Muscle of back (tissue), 13 donors: ENCODE measurements at places on chromosomes 3 and 15.
A peak's percentile ranks its signal among the peaks of the same experiment; 100 is the strongest.

DNA sequence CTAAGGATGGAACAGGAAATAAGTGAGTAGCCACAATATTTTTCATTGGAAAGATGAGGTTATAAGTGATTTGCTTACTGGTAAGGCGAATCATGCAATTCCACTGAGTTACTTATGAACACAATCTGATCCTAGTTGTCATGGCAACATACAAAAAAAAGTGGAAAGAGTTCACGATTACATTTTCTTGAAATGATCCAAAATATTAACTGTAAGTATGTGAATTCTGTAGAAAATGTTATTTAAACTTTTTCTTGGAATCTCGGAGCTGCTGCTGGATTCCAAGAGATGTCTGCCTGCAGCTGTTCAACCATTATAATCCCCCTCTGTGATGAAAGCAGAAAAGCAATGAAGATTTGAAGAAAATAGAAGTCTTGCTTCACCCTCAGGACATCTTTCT, 120.5 kb downstream of the KBTBD8 start:
- peak; percentile 61 for DNase-seq

- DNase-seq, result no peak
Measured at GRCh38 chr3:14676881-14677280, 1.9 kb downstream of the C3orf20 start.

DNA sequence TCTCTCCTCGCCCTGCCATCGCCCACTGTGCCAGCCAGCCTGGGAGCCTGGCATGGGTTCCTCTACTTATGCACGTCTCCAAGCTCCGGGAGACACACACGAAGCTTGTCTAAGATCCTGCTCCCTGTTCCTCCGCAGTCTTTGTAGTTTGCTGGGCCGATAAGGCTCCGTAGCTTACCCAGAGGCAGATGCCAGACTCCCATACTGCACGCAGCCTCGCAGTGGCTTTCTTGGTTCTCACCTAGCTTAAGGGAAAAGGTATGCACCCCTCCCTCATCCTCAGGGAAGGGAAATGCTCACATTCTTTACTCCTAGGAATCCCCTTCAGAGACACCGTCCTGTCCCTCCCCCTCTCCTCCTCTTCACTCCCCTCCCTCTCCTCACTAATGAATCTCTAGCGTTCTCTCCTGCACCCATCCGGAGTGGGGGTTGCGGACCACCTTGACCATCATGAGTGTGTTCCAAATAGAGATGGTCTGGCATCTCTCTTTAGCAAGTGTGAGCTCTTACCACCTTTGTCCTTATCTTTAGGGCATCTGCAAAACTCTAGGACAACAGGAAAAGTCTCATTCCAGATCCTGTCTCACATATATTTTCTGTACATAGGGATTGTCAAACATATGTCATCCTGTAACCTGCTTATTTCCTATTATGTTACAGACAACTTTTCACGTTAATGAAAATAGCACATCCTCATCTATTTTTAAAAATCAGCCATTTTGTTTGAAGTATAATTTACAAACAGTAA, 56.5 kb downstream of the TMEM266 start:
- DNase-seq, result no peak

GRCh38 chr3:37726525-37727290, 135.0 kb upstream of the CTDSPL start:
- DNase-seq, result peak; percentile 26

- peak; percentile 34 for DNase-seq
Measured at GRCh38 chr3:129068291-129068886, 7.8 kb downstream of the GP9 start.

GRCh38 chr3:127211118-127212060, 18.5 kb downstream of the PRR23E start:
- DNase-seq, result no peak

- no peak for DNase-seq
Measured at GRCh38 chr3:117565777-117566176, 856.2 kb downstream of the TUSC7 start.

- DNase-seq, result no peak
Measured at GRCh38 chr3:16308727-16309126, 43.7 kb downstream of the OXNAD1 start.

DNA sequence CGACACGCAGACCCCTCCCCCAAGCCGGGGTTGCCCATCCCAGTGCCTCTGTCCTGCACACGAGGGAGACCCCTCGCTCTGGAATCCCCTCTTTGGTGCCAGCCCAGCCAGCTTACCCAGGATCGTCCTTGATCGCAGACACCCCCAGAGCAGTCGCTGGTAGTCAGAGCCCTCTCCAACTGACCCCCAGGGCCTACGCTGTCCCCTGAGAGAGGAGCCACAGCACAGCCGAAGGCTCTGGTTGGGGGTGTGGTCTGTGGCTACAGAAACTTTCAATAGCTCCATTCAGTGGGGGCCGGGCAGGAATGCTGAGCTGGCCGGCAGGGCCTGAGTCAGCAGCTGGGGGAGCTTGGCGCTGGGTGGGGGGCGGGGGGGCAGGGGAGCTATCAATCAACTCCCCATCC, at the start of gene LCTL:
TSS of gene LCTL (minus strand) at position 258 of the 404 bp plus-strand sequence. CDS start 633 bp downstream, outside the sequence.
- DNase-seq, result no peak

DNA sequence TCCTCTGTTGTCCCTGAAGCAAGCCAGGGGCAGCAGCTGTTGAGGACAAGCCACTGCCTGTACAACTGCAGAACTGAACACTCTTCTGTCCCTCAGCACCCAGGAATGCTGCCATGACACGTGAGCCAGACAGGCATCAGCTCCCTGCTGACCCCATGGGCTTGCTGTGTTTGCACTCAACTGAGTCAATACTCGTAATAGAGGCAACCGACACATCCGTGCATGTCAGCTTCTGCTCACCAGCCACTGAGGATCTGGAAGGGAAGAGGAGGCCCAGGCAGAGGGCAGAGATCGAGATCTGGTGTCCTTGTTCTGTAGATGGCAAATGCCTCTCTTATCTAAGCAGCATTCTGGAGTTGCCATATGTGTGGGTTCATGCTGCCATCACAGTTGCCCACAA, 54.3 kb upstream of the SEC61A1 start:
- DNase-seq, result no peak

GRCh38 chr3:152836269-152836668, 1.3 kb downstream of the P2RY1 start:
- no peak for DNase-seq

DNA sequence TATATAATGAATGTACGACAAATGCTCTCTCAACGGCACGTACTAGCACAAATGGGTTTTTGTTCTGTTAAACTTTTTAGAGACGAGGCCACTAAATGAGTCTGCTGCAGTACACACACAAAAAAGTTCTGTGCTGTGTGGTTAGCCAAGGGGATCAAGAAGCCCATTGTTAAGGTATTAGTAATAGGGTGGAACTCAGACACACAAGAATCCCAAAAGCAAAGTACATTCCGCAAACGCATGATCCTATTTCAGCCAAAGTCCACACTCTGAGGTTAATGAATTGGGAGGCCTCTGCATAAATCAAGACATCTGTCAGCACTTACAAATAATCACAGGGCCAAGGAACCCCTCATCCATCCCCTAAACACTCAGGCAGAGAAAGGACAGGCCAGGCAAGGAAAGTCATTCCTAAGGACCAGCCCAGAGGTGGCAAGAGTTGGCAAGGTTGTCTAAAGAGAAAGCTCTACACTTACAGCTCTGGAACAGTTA, 12.1 kb downstream of the OSBPL10 start:
- peak; percentile 84 for DNase-seq

DNA sequence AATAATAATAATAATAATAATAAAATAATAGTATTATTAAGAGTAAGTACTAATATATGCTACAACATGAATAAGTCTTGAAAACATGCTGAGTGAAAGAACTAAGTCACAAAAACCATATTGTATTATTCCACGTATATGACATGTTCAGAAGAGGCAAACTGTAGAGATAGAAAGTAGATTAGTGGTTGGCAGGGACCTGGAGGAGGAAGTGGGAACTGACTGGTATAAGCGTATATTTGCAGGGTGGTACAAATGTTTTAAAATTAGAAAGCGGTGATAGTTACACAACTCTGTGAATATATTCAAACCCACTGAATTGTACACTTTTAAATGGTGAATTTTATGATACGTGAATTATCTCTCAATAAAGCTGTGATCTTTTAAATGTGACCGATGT, 32.8 kb downstream of the LRRK1 start:
- no peak for DNase-seq

DNA sequence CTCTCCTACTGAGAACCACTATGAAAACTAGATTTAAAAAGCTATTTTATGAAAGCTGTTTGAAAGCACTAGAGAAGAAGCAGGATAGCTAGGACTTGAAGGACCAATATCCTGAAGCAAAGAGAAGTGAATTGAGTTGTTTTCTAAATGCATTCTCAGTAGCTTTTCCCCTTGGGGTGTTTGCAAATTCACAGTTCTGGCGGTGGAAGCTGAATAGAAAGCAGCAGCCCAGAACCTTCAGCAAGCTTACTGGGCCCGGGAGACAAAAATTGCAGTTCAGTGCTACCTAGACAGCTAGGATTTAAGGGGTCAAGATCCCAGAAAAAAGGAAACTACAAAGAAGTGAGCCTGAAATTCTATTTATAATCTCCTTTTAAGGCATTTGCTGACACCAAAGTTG, 31.3 kb upstream of the ANP32A start:
- DNase-seq, result no peak

DNA sequence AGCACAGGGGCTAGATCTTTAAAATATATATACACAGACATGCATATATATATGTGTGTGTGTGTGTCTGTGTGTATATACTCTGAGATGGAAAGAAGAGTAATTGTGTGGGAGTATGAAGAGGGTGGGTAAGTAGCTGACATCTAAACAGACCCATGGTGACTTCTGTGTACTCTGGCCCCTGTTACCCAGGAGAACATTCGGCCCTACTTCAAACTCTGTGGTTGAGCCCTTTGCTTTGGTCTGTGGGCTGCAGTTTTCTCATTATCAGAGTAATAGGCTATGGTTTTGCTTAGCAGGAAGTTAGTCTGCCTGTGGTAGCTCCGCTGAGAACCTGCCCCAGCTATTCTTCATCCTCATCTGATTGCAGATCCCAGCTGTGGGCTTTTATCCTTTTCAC, 141.4 kb downstream of the RBPMS2 start:
- DNase-seq, result no peak

GRCh38 chr3:173770796-173771573, 373.4 kb downstream of the NLGN1 start:
- DNase-seq, result no peak

DNA sequence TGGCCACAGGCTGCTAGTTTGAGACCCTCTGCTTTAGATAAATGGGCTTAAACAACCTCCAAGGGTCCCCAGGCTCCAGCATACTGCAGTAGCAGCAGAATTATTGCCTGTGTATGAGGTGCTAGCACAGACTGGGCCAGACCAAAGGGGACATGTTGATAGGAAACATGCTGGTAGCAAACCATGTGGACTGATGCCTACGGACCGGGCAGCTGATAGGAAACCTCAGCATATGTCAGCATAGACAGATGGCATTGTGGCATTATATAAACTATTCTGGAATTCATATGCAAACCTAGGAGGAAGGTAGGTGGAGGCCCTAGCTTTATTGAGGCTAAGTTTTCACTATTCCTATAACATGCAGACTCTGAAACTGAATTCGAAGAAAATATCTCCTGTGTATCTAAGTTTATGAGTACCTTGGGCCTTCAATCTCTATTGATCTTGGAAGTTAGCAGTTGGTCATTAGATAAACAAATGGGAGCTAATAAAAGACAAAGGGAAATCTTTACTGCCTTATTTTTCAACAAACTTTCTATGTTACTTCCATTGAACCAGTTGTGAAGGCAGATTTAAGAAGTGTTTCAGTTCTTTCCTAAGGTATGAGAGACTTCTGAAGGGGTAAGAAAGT, 1.7 kb upstream of the HGD start:
- no peak for DNase-seq

DNA sequence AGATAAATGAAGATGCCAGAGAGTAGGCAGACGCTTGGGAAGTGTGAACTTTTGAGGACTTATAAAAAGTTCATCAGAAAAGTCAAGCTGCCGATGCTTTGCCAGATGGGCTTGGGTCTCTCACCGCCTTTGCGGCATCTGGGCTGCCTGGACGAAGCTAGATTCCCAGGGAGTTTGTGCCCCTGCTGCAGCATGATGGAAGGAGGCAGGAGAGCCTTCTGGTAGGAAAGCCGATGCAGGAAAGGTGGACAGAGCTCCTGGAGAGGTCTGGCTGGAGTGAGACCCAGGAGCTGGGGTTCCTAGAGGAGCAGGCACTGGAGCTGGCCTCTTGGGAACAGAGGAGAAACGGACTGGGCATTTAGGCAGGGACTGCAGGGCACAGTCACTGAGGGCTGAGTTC, 51.9 kb upstream of the ATP2B2 start:
- DNase-seq, result no peak

GRCh38 chr15:67685008-67685599, 140.2 kb upstream of the SKOR1 start:
- DNase-seq, result peak; percentile 30

- no peak for DNase-seq
Measured at GRCh38 chr3:5140230-5140621, 18.1 kb downstream of the ARL8B start.

DNA sequence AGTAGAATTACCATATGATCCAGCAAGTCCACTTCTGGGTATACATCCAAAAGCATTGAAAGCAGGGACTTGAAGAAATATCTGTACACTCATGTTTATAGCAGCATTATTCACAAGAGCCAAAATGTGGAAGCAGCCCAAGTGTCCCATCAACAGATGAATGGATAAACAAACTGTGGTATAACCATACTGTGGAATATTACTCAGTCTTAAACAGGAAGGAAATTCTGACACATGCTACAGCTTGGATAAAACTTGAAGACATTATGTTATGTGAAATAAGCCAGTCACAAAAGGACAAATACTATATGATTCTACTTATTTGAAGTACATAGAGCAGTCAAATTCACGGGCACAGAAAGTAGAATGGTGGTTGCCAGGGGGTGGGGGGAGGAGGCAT, 91.2 kb downstream of the HMG20A start:
- DNase-seq, result no peak

GRCh38 chr3:62732183-62732904, 142.9 kb downstream of the CADPS start:
- DNase-seq, result no peak

DNA sequence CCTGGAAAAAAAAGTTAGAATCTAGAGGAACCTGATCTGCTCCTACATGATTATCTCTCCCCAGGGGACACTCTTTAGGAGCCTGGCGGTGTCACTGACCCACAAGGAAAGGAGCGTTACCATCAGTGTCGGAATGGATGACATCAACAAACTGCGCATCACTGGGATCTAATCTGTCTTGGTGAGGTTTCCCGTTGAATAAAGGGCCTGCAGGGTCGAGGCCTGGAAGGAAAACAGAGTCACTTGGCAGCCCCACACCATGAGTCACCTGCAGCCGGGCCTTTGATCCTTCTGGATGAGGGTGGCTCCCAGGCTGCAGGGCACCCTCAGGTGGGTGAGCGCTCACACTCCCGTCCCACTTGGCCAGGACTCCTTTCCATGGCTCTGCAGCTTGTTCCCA, 25.0 kb downstream of the LIPH start:
- no peak for DNase-seq

- DNase-seq, result no peak
Measured at GRCh38 chr15:44315126-44315525, 26.6 kb downstream of the GOLM2 start.
